GM04503 (cell line): ENCODE measurements at places on chromosomes 3 and 15.

DNA sequence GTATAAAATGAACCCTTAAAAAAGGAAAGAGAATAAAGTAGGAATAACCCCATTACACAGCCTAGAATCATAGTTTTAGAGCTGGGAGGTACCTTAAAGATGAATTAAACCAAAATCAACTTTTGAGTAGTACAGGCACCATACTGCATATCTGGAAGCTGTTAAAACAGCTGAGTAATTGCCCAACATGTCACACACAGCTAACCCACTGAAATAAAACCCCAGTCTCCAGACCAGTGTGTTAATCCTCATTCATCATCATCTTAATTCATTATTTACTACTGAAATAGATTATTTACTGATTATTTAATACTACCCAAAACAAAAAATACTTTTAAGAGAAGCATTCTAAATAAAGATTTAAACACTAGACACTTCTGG is 52.8 kb downstream of the GPR160 start:
- DNase-seq = no peak

GRCh38 chr3:102207151-102207571 is 227.7 kb upstream of the ZPLD1 start:
- peak; percentile 81 for DNase-seq

GRCh38 chr3:22296601-22297000 is 545.6 kb upstream of the ZNF385D start:
- no peak for DNase-seq

- peak; percentile 77 for DNase-seq
Measured at GRCh38 chr3:133535971-133536881, 37.3 kb upstream of the CDV3 start.

DNA sequence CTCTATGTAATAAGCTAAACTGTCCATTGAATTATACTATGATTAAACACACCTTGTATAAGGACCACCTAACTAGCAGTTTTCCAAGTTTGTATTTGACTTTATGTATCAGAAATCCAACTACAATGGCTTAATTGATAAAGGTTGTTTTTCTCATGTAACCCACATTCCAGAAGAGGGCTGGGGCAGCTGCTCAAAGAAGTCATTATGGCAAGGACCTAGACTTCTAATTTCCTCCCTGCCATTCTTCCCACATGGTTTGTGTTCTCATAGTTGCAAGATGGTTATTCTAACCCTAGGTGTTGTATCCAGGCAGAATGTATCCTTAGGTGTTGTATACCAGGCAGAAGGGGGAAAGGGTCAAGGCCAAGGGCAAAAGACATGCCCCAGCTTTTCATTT is 35.7 kb downstream of the GPR176 start:
- no peak for DNase-seq
